ENCODE measurements at places on chromosomes 4 and X. TPM values are rescaled to one million over a fixed set of nuclear protein-coding genes. Genes with fewer than 3 reads are reported as not detected.

The CXorf51A gene
- total RNA-seq: not detected

The LRIT3 gene
- not detected for total RNA-seq

The FGF2 gene
- 1.3 TPM for total RNA-seq

The N4BP2 gene
- total RNA-seq: 4.2 TPM

The CXXC4 gene
- total RNA-seq: 0.42 TPM

The CDX4 gene
- not detected for total RNA-seq

The BEX1 gene
- 1.9 TPM for total RNA-seq

The PHF8 gene
- 9.5 TPM for total RNA-seq

The KIT gene
- total RNA-seq: not detected

The PPP2R2C gene
- total RNA-seq: 1.2 TPM

The SPATA4 gene
- total RNA-seq: not detected

The SPANXA2 gene
- total RNA-seq: not detected

The CLGN gene
- total RNA-seq: not detected

The TLR6 gene
- 1.6 TPM for total RNA-seq

The KDM5C gene
- total RNA-seq: 97.5 TPM

The ATP1B4 gene
- total RNA-seq: not detected

Measured in airway epithelial cell (primary cell).